Stromal cell of bone marrow (primary cell): ENCODE measurements at places on chromosomes 2 and 18.

DNA sequence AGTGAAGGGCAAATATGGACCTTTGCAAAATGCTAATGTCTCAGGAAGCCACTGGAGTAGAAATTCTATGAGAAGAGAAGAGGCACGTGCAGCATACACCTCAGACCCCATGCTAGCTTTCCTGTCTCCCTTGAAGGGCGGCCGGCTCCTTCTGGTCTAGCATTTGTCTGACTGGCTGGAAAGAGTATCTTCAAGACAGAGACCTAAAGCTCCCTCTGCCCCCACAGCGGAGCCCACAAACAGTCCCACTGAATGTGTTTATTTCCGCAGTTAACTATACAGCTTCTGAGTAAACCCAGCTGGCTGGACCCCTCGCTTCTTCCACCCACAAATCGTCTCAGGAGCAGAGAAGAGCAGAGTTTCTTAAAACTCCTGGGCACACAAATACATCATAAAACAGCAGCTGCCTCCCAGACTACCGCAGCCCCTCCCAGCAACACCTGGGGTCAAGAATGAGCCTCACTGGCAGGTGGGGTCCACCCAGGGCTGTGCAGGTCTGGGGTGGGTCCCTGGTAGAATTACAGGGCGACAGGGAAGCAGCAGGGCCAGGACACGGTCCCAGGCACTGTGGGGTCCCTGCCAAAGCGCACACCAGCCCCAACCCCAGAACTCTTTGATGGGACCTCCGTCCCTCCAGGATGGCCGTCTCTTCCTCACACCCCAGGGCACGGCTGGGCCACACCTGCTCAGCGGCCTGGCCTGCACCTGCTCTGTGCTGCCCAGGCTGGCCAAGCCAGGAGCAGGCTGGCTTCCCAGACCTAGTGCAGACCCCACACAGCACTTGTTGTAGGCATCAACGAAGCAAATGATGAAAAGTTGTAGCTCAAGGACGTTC is 103.8 kb downstream of the PXDN start:
- no peak for DNase-seq

GRCh38 chr2:226994775-226995174 is 158.9 kb downstream of the RHBDD1 start:
- no peak for DNase-seq

DNA sequence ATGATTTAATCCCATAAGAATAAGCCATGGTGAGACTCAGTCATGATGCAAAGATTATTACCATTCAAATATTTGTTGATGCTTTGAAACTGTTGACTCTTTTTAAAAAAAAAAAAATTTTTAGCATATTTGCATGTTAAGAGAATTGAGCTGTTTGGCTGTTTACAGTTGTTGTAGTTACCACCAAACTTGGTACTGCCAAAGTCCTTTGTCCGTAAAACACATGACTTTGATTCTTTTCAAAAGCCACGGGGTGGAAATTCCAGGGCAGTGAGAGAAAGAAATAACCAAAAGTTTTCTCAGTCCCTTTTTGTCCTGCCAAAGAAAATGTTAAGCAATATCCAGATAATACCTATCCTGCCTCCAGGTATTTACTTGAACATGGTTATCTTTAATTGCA is 474.8 kb downstream of the METTL4 start:
- DNase-seq: no peak

GRCh38 chr2:101399021-101399799 is 11.9 kb upstream of the CREG2 start:
- no peak for DNase-seq

DNA sequence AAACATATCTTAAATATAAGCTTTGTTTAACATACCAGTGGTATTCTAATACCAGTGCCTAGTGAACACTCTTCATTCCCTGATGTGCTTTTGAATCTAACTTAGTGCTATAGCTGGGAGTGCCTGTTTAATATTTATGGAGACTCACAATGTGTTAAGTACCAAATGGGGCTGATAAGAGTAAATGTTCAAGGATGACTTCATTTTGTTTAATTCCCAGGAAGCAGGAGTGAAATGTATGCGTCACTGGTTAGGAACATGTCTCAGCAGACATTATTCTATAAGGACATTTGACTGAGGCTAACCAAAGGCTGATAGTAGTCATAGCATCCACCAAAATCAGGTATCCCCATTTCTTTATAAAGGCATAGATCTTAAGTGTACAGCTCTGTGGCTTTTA is 31.7 kb upstream of the LINC00305 start:
- no peak for DNase-seq

DNA sequence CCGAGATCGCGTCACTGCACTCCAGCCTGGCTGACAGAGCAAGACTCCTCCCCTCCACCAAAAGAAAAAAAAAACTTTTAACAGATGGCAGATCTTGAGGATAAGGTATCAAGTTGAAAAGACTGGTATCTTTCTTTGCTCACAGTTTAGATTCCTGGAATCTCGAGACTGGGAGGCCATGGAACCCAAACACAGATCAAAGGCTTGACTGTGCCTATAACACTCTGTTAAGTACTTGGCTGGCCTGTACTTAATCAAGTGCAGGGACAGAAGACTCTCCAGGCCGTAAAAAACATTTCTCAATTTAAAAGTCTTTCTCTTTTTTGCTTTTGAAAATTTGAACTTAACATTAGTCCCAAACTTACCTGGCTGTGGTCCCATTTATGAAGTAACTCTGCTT is 107.1 kb upstream of the ZNF516 start:
- no peak for DNase-seq

DNA sequence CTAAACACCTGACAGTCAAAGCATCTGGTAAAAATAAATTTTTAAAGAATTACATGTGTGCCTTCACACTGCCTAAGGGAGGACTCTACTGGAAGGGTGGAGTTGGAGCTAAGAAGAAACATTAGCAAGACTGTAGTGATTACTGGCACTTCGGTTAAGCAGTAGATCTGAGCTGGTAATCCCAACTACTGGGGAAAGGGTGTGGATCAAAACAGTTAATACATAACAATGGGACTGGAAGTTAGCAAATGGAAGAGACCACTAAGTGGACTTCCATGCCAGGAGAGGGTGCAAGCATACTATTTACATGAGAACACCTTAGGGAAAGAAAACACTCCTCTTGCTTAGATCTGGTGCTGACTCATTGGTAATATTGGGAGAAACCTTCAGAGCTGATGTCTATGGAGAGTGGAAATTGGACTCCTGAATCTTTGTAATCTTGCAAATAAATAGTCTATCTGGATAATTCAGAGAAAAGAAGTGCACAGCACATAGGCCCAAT is 519.6 kb upstream of the LINC00305 start:
- DNase-seq: no peak

DNA sequence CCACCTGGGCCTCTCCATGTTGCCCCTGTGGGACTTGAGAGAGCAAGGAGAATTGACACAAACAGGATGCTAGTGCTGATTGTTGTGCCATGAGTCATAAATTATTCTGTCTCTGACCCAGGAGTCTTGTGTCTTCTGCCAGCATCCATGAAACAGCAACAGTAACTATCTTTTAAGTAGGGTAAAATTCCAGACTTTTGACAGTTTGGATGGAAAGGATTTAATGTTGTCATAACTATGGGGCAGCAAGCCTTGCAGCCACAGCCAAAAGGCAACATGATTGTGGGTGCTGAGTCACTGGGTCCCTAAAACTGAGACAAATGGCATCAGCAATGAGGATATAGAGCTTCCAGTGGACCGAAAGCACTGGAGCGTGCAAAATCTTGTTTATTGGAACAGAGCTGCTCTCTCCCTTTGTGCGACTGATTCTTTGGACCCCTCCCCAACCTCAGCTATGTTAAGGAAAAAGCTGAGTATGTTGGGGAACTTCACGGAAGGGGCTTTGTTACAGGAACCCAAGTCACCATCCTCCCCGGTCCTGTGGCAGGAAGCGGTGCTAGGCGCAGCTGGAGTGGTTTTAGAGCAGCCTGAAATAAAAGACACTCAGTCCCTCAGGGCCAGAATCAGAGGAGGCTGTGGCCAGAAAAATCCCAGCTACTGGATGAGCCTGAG is 9.6 kb upstream of the ITPRIPL1 start:
- DNase-seq: peak; percentile 66

DNA sequence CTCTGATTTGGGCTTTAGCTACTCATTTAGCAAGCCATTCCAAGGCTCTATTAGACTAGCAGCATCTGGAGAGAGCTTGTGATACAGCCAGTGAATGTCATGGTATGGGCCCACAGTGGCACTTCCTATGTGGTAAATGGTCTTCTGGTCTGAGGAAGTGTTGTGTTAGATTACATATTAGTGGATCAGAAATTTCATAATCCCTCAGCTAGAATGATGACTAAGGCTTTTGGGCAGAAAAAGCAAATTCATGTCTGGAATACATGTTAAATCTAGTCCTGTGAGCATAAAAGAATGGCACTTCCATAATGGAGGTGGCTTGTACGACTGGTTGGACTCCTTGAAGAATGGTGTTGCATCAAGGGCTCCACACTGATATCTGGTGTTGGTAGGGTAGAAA is 436.8 kb upstream of the CWC22 start:
- DNase-seq: peak; percentile 19
